ENCODE measurements at places on chromosomes 16 and 17.

- DNase-seq = no peak
Observed at GRCh38 chr16:11360641-11361373, 15.5 kb downstream of the RMI2 start.

DNA sequence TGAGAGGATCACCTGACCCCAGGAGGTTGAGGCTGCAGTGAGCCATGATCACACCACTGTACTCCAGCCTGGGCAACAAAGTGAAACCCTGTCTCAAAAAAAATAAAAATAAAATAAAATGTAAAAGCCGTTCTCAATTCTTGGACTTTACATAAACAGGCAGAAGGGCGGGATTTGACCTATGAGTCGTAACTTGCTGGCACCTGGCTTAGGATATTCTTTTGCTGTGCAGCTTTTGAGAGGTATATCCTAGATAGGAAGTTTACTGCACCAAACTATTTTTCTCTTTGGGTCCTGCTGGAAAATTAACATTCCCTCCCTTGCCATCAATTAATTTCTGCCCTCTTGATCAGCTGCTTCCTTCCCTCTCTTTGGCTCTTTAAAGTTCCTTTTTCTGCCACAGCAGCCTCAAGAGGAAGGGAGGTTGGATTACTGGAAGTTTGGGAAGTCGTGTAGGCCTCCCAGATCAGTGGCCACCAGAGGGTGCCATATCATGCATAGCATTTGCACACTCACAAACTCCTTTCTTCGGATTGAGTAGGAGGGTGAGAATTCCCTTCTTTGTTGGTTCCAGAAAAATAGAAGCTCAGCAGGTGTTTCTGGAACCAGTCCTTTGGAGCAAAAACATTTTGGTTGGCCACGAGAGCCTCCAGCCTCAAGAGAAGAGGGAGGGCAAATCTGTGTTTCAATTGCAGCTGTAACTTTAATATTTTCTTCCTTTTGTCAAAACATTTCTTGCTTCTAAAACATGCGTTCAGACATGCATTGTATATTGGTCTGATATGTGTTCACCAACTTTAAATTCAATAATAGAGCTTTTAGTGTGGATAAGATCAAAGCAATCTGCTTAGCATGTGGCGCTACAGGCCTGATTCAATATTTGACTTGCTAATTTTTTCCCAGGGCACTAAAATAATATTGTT, 147.3 kb downstream of the CCDC182 start:
- peak; percentile 40 for DNase-seq

GRCh38 chr17:46010597-46011186, 11.6 kb downstream of the STH start:
- DNase-seq = no peak

GRCh38 chr16:70765491-70765890, 35.5 kb downstream of the VAC14 start:
- no peak for DNase-seq

- DNase-seq = no peak
Observed at GRCh38 chr17:42629411-42630009, 20.0 kb downstream of the TUBG1 start.

DNA sequence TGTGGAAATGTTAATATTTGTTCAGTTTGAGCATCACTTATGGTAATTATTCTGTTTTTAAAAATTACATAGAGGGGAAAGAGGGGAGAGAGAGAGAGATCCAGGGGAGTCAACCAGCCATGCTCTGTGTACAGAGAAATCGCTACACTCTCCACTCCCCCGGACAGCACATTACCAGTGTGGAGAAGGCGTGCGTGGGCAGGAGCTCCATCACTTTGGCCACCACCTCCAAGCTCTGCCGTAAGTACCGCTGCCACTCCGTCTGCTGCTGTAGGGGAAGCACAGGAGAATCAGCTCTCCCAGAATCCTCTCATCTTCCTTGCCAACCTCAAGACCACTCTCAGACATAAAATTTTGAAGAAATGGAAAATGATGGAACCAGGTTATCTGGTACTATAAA, 70.2 kb upstream of the GSG1L start:
- no peak for DNase-seq

Data from activated gamma-delta T cell treated with Interleukin-2 at 50 U/mL for 16 hours (primary cell).